ENCODE measurements at places on chromosomes 3 and 15.

DNA sequence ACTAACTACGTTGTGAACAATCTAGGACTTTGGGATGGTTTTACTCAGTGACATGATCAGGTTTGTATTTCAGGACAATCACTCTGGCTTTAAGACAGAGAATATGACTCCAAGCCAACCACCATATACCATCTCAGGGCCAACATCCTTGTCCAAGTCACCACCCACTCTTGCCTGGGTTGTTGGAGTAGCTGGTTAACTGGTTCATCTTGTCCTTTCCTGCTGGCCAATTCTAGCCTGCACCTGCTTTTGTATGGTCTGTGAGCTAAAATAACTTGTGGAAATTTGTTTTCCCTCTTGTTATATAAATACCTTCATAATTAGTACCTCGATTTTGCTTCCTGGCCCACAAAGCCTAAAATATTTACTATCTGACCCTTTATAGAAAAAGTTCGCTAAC is 306.8 kb upstream of the STT3B start:
- no peak for DNase-seq

GRCh38 chr3:178907081-178907480 is 164.5 kb downstream of the ZMAT3 start:
- DNase-seq = no peak

DNA sequence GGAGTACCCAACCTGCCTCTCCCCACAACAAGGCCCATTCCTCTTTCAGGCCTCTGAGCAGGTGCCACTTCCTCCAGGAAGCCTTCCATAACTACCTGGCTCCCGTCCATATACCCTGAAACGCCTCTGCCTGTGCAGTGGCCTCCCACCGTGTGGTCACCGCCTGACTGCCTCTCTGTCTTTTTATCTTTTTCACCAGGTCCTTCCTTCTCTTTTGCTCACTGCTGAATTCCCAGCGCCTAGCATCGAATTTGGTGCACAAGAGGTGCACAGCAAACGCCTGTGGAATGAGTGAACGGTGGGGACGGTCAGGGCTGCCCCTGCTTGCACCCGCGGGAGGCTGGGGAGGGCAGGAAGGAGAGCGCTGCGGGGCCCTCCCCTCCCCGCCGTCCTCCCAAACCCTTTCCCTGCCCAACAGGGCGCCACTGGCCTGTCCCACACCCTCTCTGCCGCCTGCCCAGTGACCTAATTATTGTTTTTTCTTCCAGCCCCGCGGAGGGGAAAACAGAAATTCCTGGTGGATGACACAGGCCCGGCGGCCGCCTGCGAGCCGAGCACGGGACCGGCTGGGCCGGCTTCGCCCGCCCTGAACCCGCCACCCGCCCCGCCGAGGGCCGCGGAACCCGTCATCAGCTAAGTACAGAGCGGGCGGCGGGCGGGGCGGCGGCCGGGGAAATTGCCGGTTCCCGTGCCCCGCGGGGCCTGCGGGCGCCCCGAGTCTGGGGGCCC is 140.1 kb downstream of the SMAD6 start:
- DNase-seq = peak; percentile 95

- DNase-seq = peak; percentile 96
These were observed at the start of gene PIK3CB for GRCh38 chr3:138834596-138835396. Gene PIK3CB, minus strand, starts transcription at chr3:138834928. Its CDS starts 75,585 bp downstream, at chr3:138759343.

GRCh38 chr3:142624341-142625152 is 28.4 kb downstream of the PLS1 start:
- DNase-seq = no peak

GRCh38 chr15:71804226-71804625 is 6.1 kb upstream of the NR2E3 start:
- no peak for DNase-seq

DNA sequence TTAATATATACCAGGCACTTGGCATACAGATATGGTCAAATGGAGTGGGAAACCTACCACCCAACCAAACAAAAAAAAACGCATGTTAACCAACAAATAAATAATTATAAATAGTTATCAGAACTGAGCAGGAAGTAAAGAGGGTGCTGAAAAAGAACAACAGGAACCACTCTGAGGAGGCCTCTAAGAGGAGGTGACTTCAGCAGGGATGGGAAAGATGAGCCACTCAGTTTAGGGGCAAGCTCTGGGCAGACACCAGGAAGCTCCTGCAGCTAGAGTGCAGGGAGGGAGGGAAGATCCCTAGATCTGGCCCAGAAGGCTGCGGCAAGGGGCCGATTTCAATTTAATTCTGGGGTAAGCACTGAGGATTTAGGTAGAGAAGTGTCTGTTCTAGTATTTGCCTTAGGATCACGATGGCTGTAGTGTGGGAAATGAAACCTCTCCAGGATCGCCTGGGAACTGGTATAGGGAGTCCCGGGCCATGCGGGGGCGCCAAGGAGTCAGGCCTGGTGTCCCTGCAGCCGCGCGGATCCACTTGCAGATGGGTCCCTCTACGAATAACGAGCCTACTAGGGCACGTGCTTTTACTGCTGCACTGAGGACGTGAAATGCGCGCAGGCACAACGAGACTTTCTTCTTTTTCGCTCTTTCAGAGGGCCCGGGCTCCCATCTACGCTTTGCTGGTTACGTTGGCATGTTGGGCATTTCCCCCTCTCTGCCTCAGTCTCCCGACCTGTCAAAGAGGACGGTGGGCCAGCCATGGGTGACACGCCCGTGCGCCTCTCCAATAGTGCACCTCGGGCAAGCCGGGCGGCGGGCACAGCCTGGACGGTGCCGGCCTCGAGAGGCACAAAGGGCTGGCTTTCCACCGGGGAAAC is 1.5 kb upstream of the LIMD1 start:
- peak; percentile 94 for DNase-seq

- no peak for DNase-seq
These were observed 17.5 kb upstream of the GNAT1 start for GRCh38 chr3:50173685-50174516.

All from hepatocyte (in vitro differentiated cells).